Left forelimb (tissue), 1 donor: ENCODE measurements at places on chromosomes 11 and 22.

DNA sequence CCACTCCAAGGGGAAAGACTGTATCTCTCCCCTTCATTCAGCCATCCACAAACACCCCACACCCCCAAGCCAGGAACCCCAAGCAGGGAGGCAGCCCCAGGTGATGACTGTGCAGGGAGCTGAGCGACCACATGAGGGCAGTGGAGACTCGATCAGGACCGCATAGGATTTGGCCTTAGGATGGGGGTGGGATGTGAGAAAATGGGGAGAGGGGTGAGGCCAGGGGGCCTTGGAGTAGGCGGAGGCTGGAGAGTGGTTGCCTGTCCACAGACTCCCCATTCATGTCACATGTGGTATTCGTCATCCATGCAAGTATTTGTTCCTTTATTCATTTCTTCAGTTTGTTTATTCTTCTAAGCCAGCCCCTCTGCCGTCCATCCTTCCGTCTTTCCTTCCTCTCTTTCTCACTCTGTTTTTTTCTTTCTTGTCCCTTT is 2.7 kb upstream of the RHOD start:
- no peak for DNase-seq

GRCh38 chr11:26830757-26831156 is 108.9 kb upstream of the SLC5A12 start:
- DNase-seq = no peak

GRCh38 chr11:8839957-8840945 is 70.7 kb upstream of the AKIP1 start:
- no peak for DNase-seq

- DNase-seq = no peak
Observed at GRCh38 chr11:65619281-65619928, 3.8 kb downstream of the PCNX3 start.
